ENCODE measurements at places on chromosomes 4 and X.

DNA sequence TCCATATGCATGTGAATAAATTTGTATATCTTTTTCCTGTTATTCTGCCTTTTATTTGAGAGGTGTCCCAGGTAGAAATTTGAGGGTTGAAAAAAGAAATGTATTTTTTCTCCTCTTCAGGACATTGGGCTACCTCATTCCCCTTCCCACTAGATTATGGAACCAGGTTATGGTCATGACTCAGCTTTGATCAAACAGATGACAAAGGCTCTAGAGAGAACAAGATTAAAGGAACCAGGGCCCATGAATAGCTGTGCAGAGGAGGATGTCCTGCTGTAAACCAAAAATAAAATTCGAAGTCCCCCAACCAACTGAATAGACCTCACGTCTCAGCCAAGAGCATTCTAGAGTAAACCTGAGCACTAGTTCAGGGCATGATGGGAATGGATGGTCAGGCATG is 313.2 kb downstream of the RAPGEF2 start:
- no peak for DNase-seq

- DNase-seq = peak; percentile 34
These were observed 29.2 kb downstream of the TBC1D9 start for GRCh38 chr4:140726776-140727500.

DNA sequence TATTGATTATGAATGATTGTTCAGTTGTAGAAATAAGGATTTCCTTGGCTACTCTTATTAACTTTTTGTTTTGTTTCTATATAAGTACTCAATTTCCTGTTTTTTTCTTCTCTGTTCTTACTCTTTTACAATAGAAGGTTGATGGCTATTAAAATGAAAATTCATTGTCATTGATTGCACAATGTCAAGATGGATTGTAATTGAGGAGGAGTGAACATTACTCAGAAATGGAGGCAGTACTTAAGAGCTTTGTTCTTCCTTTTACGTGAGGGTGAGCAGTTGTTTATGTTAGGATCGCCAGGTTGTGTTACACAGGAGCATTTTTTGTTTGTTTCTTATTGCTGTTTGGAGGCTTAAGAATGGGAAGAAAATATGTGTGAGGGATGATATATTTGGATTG is 2062.4 kb downstream of the ARAP2 start:
- peak; percentile 68 for DNase-seq

GRCh38 chr4:124861761-124862160 is 149.2 kb upstream of the ANKRD50 start:
- DNase-seq = no peak

- no peak for DNase-seq
These were observed 213.4 kb downstream of the IL15 start for GRCh38 chr4:141849778-141850177.

GRCh38 chrX:139113708-139114107 is 402.2 kb upstream of the FGF13 start:
- no peak for DNase-seq

GRCh38 chr4:149266301-149266700 is 549.3 kb downstream of the IQCM start:
- DNase-seq = no peak

GRCh38 chrX:23202326-23202725 is 132.3 kb upstream of the PTCHD1 start:
- DNase-seq = no peak

- DNase-seq = no peak
These were observed 72.8 kb downstream of the SMIM20 start for GRCh38 chr4:25986807-25987206.

All from EL (cell line).